Dorsolateral prefrontal cortex (tissue), 122 donors: ENCODE measurements at places on chromosomes 2 and 18. TPM values are rescaled to one million over a fixed set of nuclear protein-coding genes. Genes with fewer than 3 reads are reported as not detected.

- DNase-seq = no peak
These were observed 29.4 kb downstream of the NLRC4 start for GRCh38 chr2:32235315-32235714.

DNA sequence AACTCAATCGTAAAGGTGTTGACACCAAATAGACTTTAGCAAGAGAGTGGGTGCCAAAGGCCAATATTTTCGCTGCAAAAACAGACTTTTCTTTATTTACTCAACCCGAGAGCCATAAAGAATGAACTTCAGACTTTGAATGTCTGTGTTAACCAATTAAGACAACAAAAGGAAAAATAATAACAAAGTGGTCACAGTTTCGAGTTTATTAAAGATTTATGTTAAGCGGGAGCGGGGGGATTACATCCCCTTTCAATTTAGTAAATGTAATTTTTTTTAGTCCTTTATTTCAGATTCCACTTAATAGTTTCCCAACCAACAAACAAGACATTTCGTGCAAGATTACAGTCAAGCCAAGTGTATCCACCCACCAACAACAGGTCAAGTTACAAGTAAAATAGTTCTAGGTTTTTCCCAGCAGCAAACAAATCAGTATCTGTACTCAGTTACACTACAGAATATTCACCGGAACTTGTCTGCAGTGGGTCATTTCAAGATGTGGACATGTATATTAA is 9.0 kb downstream of the CDH2 start:
- no peak for DNase-seq

- DNase-seq = no peak
These were observed 1272.2 kb upstream of the LRRTM1 start for GRCh38 chr2:81576713-81577112.

INHBB gene
- 5.1 TPM for total RNA-seq

SH3RF3 gene
- total RNA-seq = 8.3 TPM
